ENCODE measurements at places on chromosomes 11 and 22.

GRCh38 chr11:23206741-23207336, 346.6 kb upstream of the CCDC179 start:
- no peak for DNase-seq

GRCh38 chr11:109209572-109209971, 212.4 kb upstream of the C11orf87 start:
- no peak for DNase-seq

DNA sequence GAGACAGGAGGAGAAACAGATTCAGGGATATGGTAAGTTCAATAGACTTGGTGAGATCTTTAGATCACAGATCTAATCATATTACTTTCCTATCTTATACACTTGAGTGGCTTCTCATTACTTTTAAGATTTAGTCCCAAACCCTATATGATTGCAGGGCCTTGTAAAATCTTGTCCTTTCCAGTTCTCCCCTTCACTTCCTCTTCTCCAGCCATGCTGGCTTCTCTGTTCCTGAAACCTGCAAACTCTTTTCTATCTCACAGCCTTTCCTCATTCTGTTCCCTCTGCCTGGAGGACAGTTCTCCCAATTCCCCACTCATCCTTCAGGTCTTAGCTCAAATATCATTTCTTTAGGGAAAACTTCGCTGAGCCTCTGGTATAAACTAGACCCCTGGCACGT, 65.9 kb upstream of the BIRC3 start:
- DNase-seq, result no peak

- no peak for DNase-seq
Measured at GRCh38 chr11:23252426-23252825, 392.2 kb upstream of the CCDC179 start.
